Body of pancreas (tissue), 4 donors: ENCODE measurements at places on chromosomes 11 and 22. TPM values are rescaled to one million over a fixed set of nuclear protein-coding genes. Genes with fewer than 3 reads are reported as not detected.

- DNase-seq, result no peak
- H3K27me3 ChIP-seq, result no peaks in the 10 kb centered on the region
- peaks cover 13% of the 10 kb centered on the region for H3K4me1 ChIP-seq
- no peak overlapping the region for H3K4me3 ChIP-seq
- no peaks in the 10 kb centered on the region for H3K36me3 ChIP-seq
Observed at GRCh38 chr22:38455530-38456271, 702 bp upstream of the KCNJ4 start.

DNA sequence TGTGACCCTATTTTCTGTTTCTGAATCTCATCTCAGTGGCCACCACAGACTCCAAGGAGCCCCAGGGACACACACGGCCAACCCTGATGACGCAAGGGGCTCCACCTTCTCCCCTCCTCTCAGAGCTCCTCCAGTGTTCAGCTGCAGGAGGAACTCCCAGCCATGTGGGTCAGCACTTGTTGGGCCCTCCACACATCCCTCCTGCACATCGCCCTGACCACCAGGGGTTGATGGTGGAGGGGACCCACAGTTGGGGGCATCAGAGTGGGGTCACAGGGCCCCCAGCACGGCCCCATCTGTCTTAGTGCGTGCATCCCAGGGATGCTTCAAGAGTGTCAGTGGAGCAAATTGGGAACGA, 499.6 kb downstream of the BRD1 start:
- H3K4me1 ChIP-seq, result no peaks in the 10 kb centered on the region
- no peaks in the 10 kb centered on the region for H3K27me3 ChIP-seq
- DNase-seq, result no peak
- H3K36me3 ChIP-seq, result no peaks in the 10 kb centered on the region

Gene NRIP3
- total RNA-seq, result not detected

GRCh38 chr11:104618954-104619353, 279.3 kb downstream of the CASP12 start:
- DNase-seq, result no peak
- no peak overlapping the region for H3K27ac ChIP-seq
- H3K4me1 ChIP-seq, result peaks cover 6% of the 10 kb centered on the region

DNA sequence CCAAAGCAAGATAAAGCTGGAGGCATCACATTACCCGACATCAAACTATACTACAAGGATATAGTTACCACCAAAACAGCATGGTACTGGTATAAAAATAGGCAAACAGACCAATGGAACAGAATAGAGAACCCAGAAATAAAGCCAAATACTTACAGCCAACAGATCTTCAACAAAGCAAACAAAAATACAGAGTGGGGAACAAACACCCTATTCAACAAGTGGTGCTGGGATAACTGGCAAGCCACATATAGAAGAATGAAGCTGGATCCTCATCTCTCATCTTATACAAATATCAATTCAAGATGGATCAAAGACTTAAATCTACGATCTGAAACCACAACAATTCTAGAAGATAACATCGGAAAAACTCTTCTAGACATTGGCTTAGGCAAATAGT, 50.0 kb upstream of the CLTCL1 start:
- no peak overlapping the region for H3K4me3 ChIP-seq
- H3K27ac ChIP-seq, result no peak overlapping the region
- DNase-seq, result no peak
- no peaks in the 10 kb centered on the region for H3K27me3 ChIP-seq
- no peaks in the 10 kb centered on the region for H3K4me1 ChIP-seq
- peaks cover 7% of the 10 kb centered on the region for H3K36me3 ChIP-seq

- no peak for DNase-seq
- H3K36me3 ChIP-seq, result no peaks in the 10 kb centered on the region
- H3K4me1 ChIP-seq, result peaks cover 10% of the 10 kb centered on the region
- no peaks in the 10 kb centered on the region for H3K27me3 ChIP-seq
- H3K27ac ChIP-seq, result no peak overlapping the region
Observed at GRCh38 chr22:35894464-35894878, 134.2 kb downstream of the RBFOX2 start.

DNA sequence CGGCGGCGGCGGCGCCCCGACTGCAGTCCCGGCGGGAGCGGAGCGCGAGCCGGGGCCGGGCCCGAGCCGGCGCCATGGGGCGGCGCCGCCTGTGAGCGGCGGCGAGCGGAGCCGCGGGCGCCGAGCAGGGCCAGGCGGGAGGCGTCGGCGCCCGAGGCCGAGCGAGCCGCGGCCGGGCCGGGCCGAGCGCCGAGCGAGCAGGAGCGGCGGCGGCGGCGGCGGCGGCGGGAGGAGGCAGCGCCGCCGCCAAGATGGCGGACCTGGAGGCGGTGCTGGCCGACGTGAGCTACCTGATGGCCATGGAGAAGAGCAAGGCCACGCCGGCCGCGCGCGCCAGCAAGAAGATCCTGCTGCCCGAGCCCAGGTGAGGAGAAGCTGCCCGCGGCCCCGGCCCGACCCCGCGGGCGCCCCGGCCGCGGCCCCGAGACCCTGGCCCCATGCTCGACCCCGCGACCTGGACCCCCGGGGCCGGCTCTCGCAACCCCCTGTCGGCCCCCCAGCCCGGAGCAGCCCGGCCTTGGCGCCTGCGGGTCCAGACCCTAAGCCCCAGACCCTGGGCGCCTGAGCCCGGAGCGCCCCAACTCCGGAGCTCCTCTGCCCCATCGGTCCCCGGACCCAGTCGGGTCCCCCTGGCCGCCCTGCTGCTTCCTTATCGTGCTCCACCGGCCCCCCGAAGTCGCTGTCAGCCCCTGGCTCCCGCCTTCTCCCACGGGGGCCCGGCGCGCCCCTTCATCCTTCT, at the start of gene GRK2:
Gene GRK2 (plus strand): TSS at position 25 of the 739 bp plus-strand sequence. CDS start 227 bp downstream, at position 252.
- no peaks in the 10 kb centered on the region for H3K36me3 ChIP-seq
- peak within 1 kb of the TSS; percentile 68 for H3K4me3 ChIP-seq

Gene OR51L1
- not detected for total RNA-seq

- H3K27ac ChIP-seq, result no peak overlapping the region
- peaks cover 19% of the 10 kb centered on the region for H3K4me1 ChIP-seq
Observed at GRCh38 chr11:69292221-69292648, 1.7 kb upstream of the MYEOV start.

- H3K27ac ChIP-seq, result no peak overlapping the region
- no peaks in the 10 kb centered on the region for H3K36me3 ChIP-seq
- no peak overlapping the region for H3K4me3 ChIP-seq
- H3K27me3 ChIP-seq, result no peaks in the 10 kb centered on the region
- no peak for DNase-seq
- H3K4me1 ChIP-seq, result no peaks in the 10 kb centered on the region
Observed at GRCh38 chr11:83816572-83817187, 530.5 kb upstream of the CCDC90B start.

DNA sequence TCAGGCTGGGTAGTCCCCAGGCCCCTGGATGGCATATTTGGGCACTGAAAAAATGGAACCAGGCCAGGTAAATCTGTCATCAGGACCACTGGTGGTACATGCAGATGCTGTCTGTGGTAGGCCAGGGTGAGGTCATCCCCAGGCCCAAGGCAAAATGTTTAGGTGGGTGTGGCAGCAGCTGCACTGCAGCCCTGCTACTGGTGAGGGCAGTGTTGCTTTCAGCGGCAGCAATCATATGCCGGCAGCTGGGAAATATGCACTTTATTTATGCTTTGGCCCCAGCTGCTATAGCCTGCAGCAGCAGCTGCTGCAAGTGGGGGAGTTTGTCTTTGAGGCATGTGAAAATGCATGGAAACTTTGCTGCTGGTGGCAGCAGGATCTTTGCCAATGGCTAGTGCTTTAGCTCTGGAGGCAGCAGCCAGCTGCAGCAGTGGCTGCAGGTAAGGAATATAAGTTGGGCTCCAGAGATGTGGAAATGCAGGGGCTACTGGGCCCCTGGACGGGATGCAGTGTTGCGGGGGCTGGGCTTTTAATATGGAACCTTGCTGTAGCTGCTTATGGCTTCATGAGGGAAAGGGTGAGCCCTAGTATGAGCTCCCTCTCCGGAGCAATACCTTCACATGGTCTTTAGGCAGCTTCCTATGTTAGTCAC, 365.7 kb upstream of the CADM1 start:
- H3K27ac ChIP-seq, result no peak overlapping the region
- H3K27me3 ChIP-seq, result no peaks in the 10 kb centered on the region
- H3K36me3 ChIP-seq, result no peaks in the 10 kb centered on the region
- no peaks in the 10 kb centered on the region for H3K4me1 ChIP-seq
- H3K4me3 ChIP-seq, result no peak overlapping the region
